Osteocyte (in vitro differentiated cells): ENCODE measurements at places on chromosomes 2 and 18. TPM values are rescaled to one million over a fixed set of nuclear protein-coding genes. Genes with fewer than 3 reads are reported as not detected.

GRCh38 chr2:165056564-165056963, 101.2 kb upstream of the SLC38A11 start:
- no peak for DNase-seq

DNA sequence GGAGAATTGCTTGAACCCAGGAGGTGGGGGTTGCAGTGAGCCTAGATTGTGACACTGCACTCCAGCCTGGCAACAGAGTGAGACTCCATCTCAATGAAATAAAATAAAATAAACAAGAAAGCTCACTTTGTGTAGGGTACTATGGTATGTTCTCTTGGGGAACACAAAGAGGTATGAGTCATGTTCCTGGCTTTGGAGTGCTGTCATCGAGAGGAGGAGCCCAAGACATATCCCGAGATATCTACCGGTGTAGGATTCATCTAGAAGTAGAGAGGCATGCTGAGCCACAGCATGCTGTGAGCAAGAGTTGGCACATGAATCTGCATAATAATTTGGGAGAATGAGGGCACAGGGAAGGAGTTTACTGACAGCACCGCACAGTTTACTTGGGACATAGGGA, 244.9 kb upstream of the EPHA4 start:
- no peak for DNase-seq

DNA sequence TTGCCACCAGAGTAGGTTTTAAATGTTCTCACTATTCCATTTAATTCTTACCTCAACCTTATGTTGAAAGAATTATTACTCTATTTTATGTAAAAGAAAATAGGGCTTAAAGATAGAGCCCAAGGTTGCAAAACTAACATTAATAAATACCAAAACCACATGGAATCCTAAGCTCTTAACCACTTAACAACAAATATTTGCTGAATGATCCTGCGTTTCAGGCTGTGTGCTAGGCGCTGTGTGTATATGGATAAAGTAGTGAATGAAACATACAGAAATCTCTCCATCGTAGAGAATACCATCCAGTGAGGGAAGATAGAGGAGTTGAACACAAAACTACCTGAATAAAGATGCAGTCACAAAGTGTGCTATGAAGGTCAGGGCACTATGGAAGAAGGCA, 485.1 kb downstream of the THSD7B start:
- DNase-seq = no peak

TEKT4 gene
- total RNA-seq = not detected in 2 replicates

DNA sequence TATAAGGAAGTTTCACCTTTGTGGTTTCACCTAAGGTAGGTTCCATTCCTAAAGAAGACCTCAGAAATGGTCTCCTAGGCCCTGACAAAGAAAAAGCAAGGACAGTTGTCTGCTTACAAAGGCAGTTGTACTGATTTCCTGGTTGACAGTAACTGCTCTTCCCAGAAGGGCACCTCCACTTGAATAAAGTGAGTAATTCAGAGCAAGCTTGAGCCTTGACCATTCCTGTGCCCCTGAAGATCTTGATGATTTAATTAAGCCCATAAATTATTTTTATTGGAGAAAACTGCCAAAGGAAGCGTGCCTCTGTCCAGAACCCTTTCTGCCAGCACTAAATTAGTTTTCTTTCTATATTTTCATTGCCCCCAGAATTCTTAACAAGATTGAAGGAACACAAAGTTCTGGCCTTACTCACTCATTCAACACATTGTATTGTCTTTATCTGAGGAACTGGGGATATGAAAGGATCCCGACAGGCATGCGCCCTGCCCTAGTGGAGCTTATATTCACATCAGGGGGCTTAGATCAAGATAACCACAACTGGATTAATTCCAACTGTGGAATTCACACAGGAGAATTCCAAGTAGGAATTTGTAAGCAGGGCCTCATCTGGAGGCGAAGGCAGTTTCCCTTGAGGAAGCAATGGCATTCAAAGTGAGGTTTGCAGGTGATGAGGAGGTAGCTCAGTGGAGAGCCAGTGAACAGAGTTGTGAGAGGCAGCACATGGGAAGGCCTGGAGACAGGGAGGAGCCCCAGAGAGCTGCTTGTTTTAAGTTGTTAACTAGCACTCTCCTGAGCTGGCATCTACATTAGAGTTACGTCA, 21.2 kb downstream of the PTRHD1 start:
- no peak for DNase-seq

STEAP3 gene
- total RNA-seq = 19.3 and 22.7 TPM in 2 replicates

TDRD15 gene
- not detected in 2 replicates for total RNA-seq

UPP2 gene
- total RNA-seq = not detected in 2 replicates

- DNase-seq = peak; percentile 83
Observed at GRCh38 chr2:70258532-70258875, 567 bp downstream of the PCYOX1 start.

DNA sequence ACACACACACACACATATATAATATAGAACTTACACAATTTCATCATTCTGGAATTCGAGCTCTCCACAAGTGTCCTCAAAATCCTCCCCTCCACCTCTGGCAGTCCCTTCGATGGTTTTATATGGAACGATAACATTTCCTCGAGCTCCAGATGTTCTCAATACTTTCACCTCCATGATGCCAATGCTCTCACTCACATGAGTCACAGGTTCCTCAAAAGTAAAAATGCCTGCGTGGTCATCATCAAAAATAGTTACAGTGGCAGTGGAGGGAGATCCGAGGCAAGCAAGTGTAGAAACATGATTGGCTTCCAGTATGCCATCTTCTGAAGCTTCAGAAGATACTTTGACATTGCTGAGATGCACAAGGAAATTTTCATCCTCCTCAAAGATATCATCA, 23.5 kb downstream of the SLC8A1 start:
- no peak for DNase-seq

GRHL1 gene
- total RNA-seq = 0.32 and 0.81 TPM in 2 replicates

DNA sequence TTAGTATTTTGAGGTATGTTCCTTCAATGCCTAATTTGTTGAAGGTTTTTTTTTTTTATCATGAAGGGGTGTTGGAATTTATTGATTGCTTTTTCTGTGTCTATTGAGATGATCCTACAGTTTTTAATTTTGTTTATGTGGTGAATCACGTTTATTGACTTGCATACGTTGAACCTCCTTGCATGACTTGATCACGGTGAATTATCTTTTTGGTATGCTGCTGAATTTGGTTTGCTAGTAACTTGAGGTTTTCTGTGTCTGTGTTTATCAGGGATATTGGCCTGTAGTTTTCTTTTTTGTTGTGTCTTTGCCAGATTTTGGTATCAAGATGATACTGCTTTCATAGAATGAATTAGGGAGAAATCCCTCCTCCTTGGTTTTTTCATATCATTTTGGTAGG, 23.9 kb downstream of the CLIP4 start:
- no peak for DNase-seq

DNA sequence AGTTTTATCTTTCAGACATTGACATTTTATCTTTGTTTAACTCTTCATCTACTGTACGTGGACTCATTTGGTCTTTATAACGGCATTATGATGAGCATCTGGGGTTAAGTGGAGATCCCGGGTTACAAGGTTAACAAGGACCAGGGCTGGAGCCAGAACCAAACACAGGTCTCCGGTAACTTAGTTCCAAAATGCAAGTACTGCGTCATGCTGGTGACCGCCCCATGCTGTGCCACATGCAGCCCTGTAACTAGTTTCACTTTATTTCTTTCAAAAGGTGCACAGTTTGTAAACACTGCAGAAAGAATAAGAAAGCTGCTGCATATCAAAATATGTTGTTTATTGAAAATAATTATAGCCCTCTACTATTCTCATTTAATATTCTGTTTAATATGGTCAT, 3.1 kb downstream of the SLC5A7 start:
- no peak for DNase-seq

HRH4 gene
- not detected in 2 replicates for total RNA-seq

DNA sequence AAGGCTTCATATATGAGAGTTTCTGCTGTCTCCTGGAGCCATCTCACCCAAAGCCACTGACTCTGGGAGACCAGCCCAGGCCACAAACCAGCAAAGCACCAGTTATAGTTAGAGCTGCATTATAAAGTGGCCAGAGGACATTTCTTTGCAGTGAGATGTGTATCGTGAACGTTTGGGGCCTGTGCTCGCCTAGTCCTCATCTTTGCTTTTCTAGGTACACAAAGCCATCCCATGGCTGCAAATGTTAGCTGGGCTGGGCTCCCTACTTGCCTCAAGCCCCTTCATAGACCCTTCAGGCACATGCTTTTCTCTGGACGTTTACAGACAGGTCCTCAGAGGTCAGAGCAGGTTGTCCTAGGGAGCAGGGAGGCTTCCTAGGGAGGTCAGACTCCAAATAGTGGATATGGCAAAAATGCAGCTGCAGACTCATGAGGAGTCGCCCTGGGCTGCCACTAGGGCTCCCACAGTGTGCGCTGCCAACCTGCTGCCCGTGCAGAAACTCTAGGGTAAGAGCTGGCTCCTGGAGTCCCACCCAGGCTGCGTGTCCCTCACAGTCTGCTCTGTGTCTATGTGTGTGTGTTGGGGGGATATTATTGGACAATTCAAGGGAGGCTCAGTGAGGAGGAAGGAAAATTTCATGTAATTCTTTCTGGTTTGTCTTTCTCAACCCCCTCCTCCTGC, 141.0 kb downstream of the RPIA start:
- DNase-seq = no peak

ADCYAP1 gene
- not detected in 2 replicates for total RNA-seq

SERPINB11 gene
- not detected in 2 replicates for total RNA-seq

DNA sequence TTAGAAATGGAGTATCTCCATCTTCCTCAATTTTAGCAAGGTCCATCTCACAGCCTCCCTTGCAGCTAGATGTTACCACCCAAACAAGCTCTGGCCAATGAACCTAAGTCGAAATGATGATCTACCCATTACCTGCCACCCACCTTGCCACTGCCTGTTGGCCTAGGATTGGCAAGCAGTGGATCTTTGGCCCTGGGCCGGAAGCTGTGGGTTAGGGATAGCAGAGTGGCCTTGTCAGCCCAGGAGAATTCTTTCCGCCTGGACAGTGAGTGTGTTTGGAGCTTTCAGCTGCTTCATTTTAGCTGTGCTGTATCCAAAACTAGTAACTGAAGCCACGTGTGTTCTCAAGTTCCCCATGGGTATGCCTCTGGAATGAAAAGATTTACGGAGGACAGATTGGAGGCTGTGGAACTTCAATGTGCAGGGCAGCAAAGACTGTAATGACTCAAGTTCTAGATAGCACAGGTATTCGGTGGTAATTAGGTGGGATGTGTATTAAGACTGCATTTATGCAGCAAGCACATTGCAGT, 7.7 kb upstream of the PARD6G start:
- peak; percentile 65 for DNase-seq

- no peak for DNase-seq
Observed at GRCh38 chr2:43360137-43360536, 133.7 kb upstream of the ZFP36L2 start.

DNA sequence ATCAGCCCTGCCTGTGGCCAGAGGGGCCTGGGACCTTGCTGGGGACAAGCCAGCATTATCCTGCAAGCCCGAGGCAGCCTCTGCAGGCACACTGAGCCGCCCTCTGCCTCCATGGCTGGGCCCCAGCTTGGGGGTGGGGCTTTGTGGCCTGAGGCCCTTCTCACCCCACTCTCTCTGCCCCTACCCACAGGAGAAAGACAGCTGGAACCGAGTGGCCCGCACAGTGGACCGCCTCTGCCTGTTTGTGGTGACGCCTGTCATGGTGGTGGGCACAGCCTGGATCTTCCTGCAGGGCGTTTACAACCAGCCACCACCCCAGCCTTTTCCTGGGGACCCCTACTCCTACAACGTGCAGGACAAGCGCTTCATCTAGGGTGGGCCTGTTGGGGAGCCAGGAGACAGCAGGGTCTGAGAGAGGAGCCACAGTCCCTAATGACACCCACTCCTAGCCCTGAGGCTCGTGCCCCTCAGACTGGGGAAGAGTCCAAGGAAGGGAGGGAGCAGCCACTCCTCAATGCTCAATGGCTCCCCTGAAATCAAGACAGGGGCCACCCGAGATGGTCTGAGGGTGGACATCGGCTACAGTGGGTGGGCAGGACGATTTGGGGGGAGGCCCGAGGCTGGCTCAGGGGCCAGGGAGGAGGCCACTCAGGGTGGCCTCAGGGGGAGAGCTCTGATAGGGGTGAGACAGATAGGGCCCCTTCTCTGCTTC, 4.4 kb upstream of the CHRNG start:
- no peak for DNase-seq

HOXD10 gene
- total RNA-seq = not detected in 2 replicates

- DNase-seq = no peak
Observed at GRCh38 chr2:214542866-214543265, 132.0 kb downstream of the VWC2L start.
